Testis (tissue), 5 donors: ENCODE measurements at places on chromosomes 1 and 21. TPM values are rescaled to one million over a fixed set of nuclear protein-coding genes. Genes with fewer than 3 reads are reported as not detected.
A peak's percentile ranks its signal among the peaks of the same experiment; 100 is the strongest.

A3GALT2 gene
- 1.7 TPM for total RNA-seq

ILDR2 gene
- total RNA-seq: 217 TPM

GRCh38 chr21:33896691-33897090 lies 18.9 kb downstream of the ATP5PO start:
- H3K4me1 ChIP-seq: peaks cover 4% of the 10 kb centered on the region
- no peak for DNase-seq
- no peaks in the 10 kb centered on the region for H3K36me3 ChIP-seq
- H3K27ac ChIP-seq: no peak overlapping the region

DNA sequence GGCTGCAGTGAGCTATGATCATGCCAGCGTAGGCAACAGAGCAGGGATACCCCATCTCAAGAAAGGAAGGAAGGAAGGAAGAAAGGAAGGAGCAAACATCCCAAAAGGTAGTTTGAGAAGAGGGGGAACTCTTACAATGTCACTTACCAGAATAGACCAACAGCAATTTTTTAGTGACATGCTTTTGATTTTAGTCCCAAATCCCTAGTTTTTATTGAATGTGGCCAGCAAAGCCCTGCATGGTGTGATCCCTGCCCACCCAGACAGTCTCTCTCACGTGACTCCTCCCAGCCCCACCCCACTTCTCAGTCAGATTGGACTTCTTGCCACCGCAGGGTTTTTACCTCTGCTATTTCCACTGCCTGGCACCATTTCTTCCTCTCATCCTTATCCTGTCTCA lies 39.8 kb upstream of the HNRNPU start:
- no peaks in the 10 kb centered on the region for H3K27me3 ChIP-seq
- no peaks in the 10 kb centered on the region for H3K36me3 ChIP-seq
- no peak overlapping the region for H3K27ac ChIP-seq
- peak overlapping the region; percentile 43 for H3K4me3 ChIP-seq
- DNase-seq: no peak

DNA sequence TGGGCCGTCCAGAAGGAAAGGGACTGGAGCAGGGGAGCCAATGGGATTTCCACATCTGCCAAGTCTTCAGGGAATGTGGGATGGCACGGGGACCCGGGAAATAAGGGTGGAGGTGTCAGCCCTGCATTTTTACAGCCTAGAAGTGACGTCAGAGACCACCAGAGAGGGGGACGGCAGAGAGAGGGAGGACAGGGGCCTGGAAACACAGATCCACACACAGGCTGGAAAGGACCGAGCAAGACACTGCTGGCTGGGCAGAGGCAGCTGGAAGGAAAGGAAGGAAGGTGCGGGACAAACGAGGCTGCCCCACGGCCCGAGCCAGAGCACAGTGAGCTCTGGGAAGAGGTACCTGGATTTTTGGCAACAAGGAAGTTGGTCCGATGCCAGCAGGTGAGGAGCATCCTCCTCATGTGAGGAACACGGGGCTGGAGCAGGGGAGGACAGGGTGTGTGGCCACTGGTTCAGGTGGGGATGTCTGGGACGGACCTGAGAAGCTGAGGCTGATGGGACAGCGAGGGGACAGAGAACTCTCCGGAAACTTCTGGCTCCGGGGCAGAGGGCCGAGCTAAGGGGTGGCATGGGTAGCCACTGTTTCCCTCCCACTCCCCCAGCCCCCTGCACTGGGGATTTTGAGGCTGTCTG lies 138.3 kb downstream of the PGBD5 start:
- no peaks in the 10 kb centered on the region for H3K4me1 ChIP-seq
- H3K27ac ChIP-seq: no peak overlapping the region
- no peak overlapping the region for H3K4me3 ChIP-seq
- no peaks in the 10 kb centered on the region for H3K36me3 ChIP-seq
- DNase-seq: no peak
- no peaks in the 10 kb centered on the region for H3K27me3 ChIP-seq

DNA sequence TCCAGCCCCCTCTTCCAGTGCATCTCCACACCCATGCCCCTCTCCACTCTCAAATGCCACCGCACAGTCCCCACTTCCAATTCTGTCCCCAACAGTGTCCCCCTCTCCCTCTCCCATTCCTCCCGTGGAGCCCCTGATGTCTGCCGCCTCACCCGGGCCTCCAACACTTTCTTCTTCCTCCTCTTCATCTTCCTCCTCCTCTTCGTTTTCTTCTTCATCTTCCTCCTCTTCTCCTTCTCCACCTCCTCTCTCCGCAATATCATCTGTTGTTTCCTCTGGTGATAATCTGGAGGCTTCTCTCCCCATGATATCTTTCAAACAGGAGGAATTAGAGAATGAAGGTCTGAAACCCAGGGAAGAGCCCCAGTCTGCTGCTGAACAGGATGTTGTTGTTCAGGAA lies 80.8 kb downstream of the PRDM2 start:
- no peak for DNase-seq
- no peak overlapping the region for H3K4me3 ChIP-seq
- H3K4me1 ChIP-seq: peaks cover 23% of the 10 kb centered on the region
- H3K27ac ChIP-seq: no peak overlapping the region
- H3K36me3 ChIP-seq: no peaks in the 10 kb centered on the region

DNA sequence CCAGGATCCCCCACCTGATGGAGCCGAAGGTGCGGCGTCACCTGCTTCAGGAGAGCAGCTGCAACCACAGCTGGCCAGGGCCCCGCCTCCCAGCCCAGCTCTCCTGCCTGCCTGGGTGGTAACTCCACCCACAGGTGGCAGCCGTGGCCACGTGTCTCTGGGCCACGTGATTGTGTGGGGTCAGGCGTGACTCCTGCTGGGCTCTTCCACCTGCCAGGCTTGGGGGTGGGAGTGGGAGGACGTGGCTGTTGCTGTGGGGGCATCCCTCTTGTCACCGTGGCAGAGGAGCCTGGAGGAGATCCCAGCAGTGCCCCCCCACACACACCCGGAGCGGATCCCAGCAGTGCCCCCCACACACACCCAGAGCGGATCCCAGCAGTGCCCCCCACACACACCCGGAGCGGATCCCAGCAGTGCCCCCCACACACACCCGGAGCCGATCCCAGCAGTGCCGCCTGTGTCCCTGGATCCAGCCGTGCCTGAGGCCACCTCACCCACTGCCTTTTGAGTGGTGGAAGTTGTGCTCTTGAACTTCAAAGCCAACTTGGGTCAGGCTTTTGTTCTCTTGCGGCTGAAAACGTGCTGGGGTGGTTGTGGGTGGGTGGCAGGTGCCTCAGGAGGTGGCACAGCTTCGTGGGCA lies 32.2 kb downstream of the POFUT2 start:
- DNase-seq: no peak
- H3K4me1 ChIP-seq: peaks cover 3% of the 10 kb centered on the region
- no peak overlapping the region for H3K4me3 ChIP-seq

- peaks cover 55% of the 10 kb centered on the region for H3K4me1 ChIP-seq
- peak overlapping the region; percentile 91 for H3K27ac ChIP-seq
- H3K4me3 ChIP-seq: no peak overlapping the region
- H3K27me3 ChIP-seq: no peaks in the 10 kb centered on the region
- DNase-seq: peak; percentile 66
- H3K36me3 ChIP-seq: no peaks in the 10 kb centered on the region
Measured at GRCh38 chr1:109759513-109760334, 4.0 kb downstream of the EPS8L3 start.

DNA sequence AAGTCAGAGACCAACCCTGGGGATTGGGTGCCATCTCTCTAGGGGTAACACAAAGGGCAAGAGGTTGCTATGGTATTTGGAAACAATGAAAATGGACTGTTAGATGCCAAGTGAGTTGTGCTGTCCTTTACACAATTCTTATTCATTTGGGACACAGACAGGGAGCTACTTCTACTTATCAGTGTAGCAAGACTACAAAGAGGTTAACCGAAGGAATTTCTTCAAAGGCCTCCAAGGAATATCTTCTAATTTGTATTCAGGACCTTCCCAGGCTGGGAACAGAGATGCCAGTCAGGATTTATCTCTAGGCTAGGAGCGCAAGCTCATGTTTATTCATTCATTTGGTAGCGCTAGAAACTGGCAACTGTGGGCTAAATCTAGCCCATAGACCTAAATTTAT lies 2.6 kb downstream of the NAXE start:
- no peak overlapping the region for H3K4me3 ChIP-seq
- no peaks in the 10 kb centered on the region for H3K27me3 ChIP-seq
- H3K4me1 ChIP-seq: peaks cover 21% of the 10 kb centered on the region

DNA sequence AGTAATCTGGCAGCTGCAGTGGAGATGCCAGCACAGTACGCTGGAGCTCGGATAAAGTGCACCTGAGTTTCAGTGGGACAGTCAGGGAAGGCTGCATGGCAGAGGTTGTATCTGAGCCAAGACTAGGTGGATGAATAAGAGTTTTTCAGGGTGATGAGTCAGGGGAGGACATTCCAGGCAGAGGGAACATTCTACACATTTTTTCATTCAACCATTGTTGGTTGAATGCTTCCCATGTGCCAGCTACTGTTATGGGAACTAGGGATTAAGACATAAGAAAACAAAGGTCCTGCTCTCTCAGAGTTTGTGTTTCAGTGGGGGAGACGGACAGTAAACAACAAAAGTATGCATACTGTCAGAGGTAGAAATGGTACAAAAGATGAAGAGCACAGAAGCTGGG lies 5.2 kb downstream of the LEPR start:
- no peak for DNase-seq
- peaks cover 25% of the 10 kb centered on the region for H3K4me1 ChIP-seq
- no peak overlapping the region for H3K27ac ChIP-seq
- H3K4me3 ChIP-seq: no peak overlapping the region
- peaks cover 3% of the 10 kb centered on the region for H3K36me3 ChIP-seq
- no peaks in the 10 kb centered on the region for H3K27me3 ChIP-seq

DNA sequence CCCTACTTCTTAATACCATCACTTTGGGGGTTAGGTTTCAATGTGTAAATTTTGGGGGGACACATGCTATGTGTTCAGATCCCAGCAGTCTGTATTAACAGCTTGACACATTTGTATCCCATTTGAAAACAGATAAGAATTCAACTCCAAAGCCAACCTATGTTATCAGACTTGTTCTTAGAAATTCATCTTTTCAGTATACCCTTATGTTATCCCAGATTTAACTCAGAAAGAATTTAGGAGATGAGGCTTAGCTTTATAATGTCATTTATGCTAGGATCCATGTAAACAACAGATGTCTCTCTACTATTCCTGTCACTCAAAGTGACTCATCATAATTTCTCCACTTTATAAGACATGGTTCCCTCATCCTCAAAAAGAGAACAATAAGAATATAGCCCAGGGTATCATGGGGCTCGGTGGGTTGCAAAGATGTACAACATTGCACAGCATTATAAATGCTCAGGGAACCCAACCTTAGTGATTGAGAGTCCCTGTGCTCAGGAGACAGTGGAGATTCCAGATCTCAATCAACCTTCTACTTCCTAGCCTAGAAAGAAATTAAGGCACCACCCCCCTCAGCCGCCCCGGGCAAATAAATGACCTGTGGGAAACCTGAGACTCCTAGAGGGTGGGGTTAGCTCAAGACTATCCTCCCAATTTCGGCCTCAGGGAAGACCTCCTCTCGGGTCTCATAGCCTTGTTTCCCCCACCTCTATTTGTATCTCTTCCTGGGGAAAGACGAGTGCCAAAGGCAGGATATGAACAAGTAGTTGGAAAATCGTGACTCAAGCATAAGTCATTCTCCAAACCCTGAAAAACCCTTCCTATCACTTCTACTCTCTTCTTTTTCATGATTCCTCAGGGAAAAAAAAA lies 265.1 kb upstream of the CAMK1G start:
- DNase-seq: no peak
- H3K27ac ChIP-seq: no peak overlapping the region
- H3K4me3 ChIP-seq: no peak overlapping the region
- no peaks in the 10 kb centered on the region for H3K27me3 ChIP-seq

- DNase-seq: no peak
- H3K27me3 ChIP-seq: no peaks in the 10 kb centered on the region
- H3K36me3 ChIP-seq: no peaks in the 10 kb centered on the region
- no peak overlapping the region for H3K27ac ChIP-seq
- no peak overlapping the region for H3K4me3 ChIP-seq
- no peaks in the 10 kb centered on the region for H3K4me1 ChIP-seq
Measured at GRCh38 chr21:38506661-38507281, 8.5 kb upstream of the ERG start.

GRCh38 chr1:66137235-66137634 lies 344.5 kb downstream of the PDE4B start:
- H3K4me3 ChIP-seq: no peak overlapping the region
- no peaks in the 10 kb centered on the region for H3K4me1 ChIP-seq
- no peak for DNase-seq
- H3K36me3 ChIP-seq: no peaks in the 10 kb centered on the region
- H3K27ac ChIP-seq: no peak overlapping the region

GRCh38 chr1:1324084-1324523 lies 356 bp downstream of the INTS11 start:
- H3K36me3 ChIP-seq: no peaks in the 10 kb centered on the region
- peak overlapping the region; percentile 70 for H3K27ac ChIP-seq
- no peaks in the 10 kb centered on the region for H3K27me3 ChIP-seq
- DNase-seq: no peak

DNA sequence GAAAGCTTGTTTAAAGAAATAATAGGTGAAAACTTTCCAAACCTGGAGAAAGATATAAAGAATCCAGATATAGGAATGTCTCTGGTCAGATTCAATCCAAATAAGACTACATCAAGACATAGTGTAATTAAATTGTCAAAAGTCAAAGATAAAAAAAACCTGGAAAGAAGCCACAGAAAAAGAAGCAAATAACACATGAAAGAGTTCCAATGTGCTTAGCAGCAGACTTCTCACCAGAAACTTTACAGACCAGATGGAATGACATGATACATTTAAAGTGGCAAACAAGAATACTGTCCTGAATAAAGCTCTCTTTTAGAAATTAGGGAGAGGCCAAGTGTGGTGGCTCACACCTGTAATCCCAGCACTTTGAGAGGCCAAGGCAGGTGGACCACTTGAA lies 1039.9 kb downstream of the KCNT2 start:
- no peak for DNase-seq
- H3K27me3 ChIP-seq: no peaks in the 10 kb centered on the region
- no peaks in the 10 kb centered on the region for H3K4me1 ChIP-seq
- no peak overlapping the region for H3K4me3 ChIP-seq
- H3K36me3 ChIP-seq: no peaks in the 10 kb centered on the region
